Testis (tissue), 5 donors: ENCODE measurements at places on chromosomes 7 and 10. TPM values are rescaled to one million over a fixed set of nuclear protein-coding genes. Genes with fewer than 3 reads are reported as not detected.
A peak's percentile ranks its signal among the peaks of the same experiment; 100 is the strongest.

HOXA1 gene
- 0.79 TPM for total RNA-seq

BTBD16 gene
- total RNA-seq, result 4.9 TPM

RNF32 gene
- 45.7 TPM for total RNA-seq

VSTM2A gene
- total RNA-seq, result 5.6 TPM

TSPAN12 gene
- 6.3 TPM for total RNA-seq

CYP3A4 gene
- 1.3 TPM for total RNA-seq

DNA sequence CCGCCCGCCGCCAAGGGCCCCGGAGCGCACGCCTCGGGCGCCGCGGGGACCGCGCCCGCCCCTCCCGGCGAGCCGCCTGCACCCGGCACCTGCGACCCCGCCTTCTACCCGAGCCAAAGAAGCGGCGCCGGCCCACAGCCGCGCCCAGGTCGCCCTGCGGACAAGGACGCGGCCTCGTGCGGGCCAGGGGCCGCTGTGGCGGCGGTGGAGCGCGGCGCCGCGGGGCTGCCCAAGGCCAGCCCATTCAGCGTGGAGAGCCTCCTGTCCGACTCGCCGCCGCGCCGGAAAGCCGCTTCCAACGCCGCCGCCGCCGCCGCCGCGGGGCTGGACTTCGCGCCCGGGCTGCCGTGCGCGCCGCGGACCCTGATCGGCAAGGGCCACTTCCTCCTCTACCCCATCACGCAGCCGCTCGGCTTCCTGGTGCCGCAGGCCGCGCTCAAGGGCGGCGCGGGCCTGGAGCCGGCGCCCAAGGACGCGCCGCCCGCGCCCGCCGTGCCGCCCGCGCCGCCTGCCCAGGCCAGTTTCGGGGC is 3.5 kb downstream of the UNCX start:
- H3K27me3 ChIP-seq, result no peaks in the 10 kb centered on the region
- H3K36me3 ChIP-seq, result no peaks in the 10 kb centered on the region
- no peak for DNase-seq

DNA sequence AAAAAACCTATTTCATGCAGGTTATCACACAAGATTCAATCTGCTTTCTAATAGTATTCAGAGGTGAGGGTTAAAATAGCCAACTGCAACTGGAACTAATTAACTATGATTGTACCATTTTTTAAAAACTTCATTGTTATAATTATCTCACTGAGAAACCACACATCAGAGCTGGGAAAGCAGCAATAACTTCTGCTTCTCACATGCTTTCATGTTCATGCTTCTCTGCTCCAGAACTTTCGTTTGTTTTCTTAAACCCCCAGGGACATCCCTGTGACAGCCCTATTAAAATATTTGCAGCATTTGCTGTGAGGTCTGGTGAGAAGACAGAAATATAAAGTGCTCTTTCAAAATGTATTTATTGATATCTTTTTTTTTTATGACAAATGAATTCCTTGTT is 389.0 kb upstream of the SORCS1 start:
- H3K27ac ChIP-seq, result no peak overlapping the region
- DNase-seq, result no peak
- no peaks in the 10 kb centered on the region for H3K27me3 ChIP-seq
- H3K36me3 ChIP-seq, result no peaks in the 10 kb centered on the region

GRCh38 chr7:135584362-135585353 is 26.9 kb downstream of the NUP205 start:
- no peak overlapping the region for H3K27ac ChIP-seq
- H3K4me1 ChIP-seq, result no peaks in the 10 kb centered on the region
- no peak overlapping the region for H3K4me3 ChIP-seq
- no peak for DNase-seq
- no peaks in the 10 kb centered on the region for H3K36me3 ChIP-seq

DNA sequence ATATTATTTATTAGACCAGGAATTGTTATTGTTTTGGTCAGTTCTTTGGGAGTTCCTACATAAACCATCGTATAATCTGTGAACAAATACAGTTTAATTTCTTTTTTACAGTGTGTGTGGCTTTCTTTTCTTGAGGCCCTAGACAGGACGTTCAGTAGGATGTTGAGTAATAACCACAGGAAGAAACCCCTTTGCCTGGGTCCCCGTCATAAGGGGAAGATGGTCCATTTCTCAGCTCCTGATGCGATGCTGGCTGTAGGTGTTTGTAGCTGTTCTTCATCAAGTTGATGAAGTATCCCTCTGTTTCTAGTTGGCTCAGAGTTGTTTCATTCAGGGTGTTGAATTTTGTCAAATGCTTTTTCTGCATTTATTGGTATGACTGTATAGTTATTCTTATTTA is 219.7 kb upstream of the ADARB2 start:
- H3K36me3 ChIP-seq, result no peaks in the 10 kb centered on the region
- no peak for DNase-seq
- no peaks in the 10 kb centered on the region for H3K4me1 ChIP-seq
- H3K27ac ChIP-seq, result no peak overlapping the region
- no peaks in the 10 kb centered on the region for H3K27me3 ChIP-seq

DNA sequence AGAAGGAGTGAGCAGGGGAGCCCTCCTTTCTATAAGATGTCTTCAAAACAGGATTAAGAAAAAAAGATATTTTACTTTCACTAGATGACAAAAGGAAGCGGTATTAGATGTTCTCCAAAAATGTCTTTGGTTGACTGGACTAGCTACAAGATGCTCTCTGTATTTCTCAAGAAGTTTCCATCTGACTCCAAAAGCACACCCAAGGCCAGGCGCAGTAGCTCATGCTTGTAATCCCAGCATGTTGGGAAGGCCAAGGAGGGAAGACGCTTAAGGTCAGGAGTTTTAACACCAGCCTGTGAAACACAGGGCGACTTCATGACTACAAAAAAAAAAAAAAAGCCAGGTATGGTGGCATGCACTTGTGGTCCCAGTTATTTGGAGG is 84.5 kb downstream of the PIP4K2A start:
- no peaks in the 10 kb centered on the region for H3K4me1 ChIP-seq
- no peak overlapping the region for H3K27ac ChIP-seq
- no peak for DNase-seq

- H3K4me1 ChIP-seq, result peaks cover 13% of the 10 kb centered on the region
- no peaks in the 10 kb centered on the region for H3K27me3 ChIP-seq
- no peak overlapping the region for H3K4me3 ChIP-seq
- H3K27ac ChIP-seq, result no peak overlapping the region
These were observed 177.3 kb downstream of the RPS24 start for GRCh38 chr10:78210976-78211375.

DNA sequence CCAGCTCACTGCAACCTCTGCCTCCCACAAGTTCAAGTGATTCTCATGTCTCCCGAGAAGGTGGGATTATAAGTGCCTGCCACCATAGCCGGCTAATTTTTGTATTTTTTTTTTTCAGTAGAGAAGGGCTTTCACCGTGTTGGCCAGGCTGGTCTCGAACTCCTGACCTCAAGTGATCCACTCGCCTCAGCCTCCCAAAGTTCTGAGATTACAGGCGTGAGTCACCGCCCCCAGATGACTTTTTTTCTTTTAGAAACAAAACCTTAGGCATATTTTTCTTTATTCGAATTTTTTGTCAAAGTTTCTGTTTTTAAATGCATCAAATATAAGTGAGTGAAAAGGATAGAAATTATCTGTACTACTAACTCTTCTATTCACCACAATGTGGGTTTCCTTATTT is 113.1 kb downstream of the LRRC4 start:
- H3K27me3 ChIP-seq, result no peaks in the 10 kb centered on the region
- no peak overlapping the region for H3K4me3 ChIP-seq
- no peak overlapping the region for H3K27ac ChIP-seq
- DNase-seq, result no peak

GRCh38 chr10:125149036-125149679 is 11.2 kb downstream of the CTBP2 start:
- H3K36me3 ChIP-seq, result no peaks in the 10 kb centered on the region
- DNase-seq, result peak; percentile 70
- peaks cover 91% of the 10 kb centered on the region for H3K4me1 ChIP-seq
- peak overlapping the region; percentile 19 for H3K27ac ChIP-seq

- H3K27ac ChIP-seq, result no peak overlapping the region
- no peaks in the 10 kb centered on the region for H3K4me1 ChIP-seq
- no peak overlapping the region for H3K4me3 ChIP-seq
- no peaks in the 10 kb centered on the region for H3K27me3 ChIP-seq
These were observed 220.2 kb downstream of the DGKI start for GRCh38 chr7:137626469-137627067.

- H3K36me3 ChIP-seq, result no peaks in the 10 kb centered on the region
- DNase-seq, result no peak
- H3K4me1 ChIP-seq, result peaks cover 4% of the 10 kb centered on the region
These were observed 17.6 kb upstream of the MCM10 start for GRCh38 chr10:13143766-13144165.

DNA sequence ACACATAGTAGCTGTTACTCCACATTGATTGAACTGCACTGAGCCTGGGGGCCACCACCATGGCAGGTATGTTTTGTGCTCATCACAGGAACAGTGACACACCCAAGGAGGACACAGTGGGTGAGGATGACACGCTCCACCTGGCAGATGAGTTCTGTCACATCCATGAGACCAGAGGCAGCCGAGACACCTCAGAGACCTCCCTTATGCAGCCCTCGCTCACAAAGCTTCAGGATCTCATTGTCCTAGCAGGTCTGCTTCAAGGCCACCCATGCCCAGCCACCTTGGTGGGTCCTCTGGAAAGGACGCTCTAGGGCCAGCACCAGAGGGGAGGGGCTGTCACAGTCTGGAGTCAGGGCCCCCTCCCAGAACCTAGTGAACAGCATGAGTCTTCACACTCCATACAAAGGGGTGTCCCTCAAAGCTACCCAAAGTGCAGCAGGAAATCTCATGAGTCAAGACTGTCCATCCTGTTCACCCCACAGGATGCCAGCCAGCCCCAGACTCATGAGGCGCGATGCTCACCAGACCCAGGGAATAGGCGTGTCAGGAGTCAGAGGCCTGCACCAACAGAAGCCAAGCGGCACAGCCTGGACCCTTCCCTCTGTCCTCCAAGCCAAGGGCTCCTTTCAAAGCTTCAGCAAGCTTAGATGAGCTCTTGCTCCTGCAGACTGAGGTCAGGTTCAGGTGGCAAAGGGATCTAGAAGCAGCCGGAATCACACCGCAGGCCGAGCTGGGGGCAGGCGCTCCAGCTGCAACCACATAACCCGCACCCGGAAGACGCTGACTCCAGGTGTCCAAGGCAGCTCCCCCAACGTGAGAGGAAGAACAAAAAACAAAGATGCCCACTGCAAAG is 9.6 kb downstream of the FAM53B start:
- H3K36me3 ChIP-seq, result no peaks in the 10 kb centered on the region
- peaks cover 81% of the 10 kb centered on the region for H3K4me1 ChIP-seq
- peak overlapping the region; percentile 73 for H3K27ac ChIP-seq
- no peak overlapping the region for H3K4me3 ChIP-seq

DNA sequence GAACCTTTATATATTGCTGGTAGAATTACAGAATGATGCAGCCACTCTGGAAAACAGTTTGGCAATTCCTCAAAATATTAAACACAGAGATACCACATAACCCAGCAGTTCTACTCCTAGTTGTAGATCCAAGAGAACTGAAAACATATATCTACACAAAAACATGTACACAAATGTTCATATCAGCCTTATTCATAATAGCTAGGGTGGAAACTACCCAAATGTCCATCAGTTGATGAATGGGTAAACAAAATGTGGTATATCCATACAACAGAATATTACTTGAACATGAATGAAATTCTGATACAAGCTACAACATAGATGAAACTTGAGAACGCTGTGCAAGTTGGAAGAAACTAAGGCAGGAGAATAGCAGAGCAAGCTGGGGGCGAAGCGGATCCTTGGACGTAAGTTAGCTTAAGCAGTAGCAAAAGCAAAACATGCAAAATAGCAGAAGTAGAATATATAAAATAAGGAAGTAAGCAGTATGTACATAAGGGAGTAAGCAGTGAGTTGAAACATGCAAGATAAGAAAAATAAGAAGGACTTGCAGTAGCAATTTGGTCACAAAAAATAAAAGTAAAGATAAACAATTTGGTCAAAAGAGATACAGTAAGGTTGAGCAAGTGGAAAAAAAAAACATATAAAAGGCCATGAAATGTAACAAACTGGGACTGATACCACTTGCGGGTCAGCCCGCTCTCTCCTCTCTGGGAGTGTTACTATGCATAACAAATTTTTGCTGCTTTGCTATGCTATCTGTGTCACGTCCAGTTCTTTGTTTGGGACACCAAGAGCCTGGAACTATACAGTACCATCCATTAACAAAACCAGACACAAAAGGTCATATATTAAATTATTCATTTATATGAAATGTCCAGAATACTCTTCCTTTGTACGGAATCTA is 18.0 kb upstream of the HILPDA start:
- H3K4me1 ChIP-seq, result peaks cover 20% of the 10 kb centered on the region
- H3K4me3 ChIP-seq, result no peak overlapping the region
- H3K36me3 ChIP-seq, result no peaks in the 10 kb centered on the region

DNA sequence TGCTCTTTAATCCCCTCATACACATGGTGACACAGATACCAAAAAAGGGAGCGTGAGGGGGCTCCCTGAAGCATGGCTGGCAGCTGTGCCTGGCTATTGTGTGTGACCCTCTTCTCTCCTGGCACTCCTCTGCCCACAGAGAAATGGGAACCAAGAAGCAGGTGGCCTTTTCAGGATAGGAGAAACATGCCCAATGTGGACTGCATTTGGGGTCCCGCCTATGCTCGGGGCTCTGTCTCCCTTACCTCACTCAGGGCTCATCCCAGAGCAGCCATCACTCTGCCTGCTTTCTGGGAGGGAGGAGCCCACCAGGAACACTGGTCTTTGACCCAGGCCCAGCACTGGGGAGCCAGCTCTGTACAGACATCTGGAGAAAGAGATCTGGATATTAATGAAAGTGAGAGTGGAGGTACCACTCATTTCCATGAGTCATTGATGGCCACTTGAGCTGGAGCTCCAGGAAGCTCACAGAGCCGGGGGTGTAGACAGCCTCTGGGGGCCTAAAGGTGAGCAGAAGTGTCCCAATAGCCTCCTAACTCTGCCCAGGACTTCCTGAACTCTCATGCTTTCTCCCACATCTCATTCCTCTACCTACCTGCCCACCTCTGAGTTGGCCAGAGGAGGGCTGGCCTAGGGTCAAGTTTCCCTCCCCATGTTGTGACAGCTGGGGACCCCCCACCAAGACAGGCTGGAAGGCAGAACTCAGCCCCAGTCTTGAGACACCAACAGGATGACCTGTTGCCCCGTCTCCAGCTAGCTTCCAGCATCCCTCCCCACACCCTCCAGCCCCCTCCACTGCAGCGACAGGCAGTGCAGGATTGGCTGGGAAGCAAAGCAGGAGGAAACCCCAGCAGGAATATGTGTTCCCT is 42.6 kb downstream of the DRGX start:
- no peaks in the 10 kb centered on the region for H3K4me1 ChIP-seq
- no peaks in the 10 kb centered on the region for H3K27me3 ChIP-seq
- no peak overlapping the region for H3K27ac ChIP-seq
- no peak overlapping the region for H3K4me3 ChIP-seq
- no peak for DNase-seq

DNA sequence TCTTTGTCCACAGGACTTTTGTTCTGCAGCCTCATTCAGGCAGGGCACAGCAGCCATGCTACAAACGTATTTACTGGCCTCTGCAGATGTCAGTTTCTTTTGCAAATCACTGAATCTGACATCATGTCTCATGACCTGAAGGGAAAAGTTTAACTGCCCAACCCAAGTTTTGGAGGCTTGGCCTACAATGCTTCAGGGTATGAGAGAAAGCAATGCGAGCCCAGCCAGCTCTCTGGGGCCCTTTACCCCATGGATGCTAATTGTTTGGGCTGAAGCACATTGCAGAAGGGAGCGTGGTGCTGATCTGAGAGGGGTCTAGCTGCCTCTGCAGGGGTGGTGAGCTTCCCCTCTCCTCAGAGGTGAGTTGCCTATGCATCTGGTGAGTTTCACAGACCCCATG is 179.9 kb upstream of the CXCL12 start:
- DNase-seq, result no peak
- peaks cover 6% of the 10 kb centered on the region for H3K4me1 ChIP-seq
- no peak overlapping the region for H3K27ac ChIP-seq

- no peaks in the 10 kb centered on the region for H3K27me3 ChIP-seq
- H3K4me3 ChIP-seq, result peak within 1 kb of the TSS; percentile 99
- H3K27ac ChIP-seq, result peak within 1 kb of the TSS; percentile 99
- no peaks in the 10 kb centered on the region for H3K36me3 ChIP-seq
- DNase-seq, result peak; percentile 60
These were observed at the start of gene SMURF1 for GRCh38 chr7:99143853-99144672. Gene SMURF1 (minus strand): TSS chr7:99144108. CDS start chr7:99143780, 328 bp downstream.
